ENCODE measurements at places on chromosomes 16 and 17.
A peak's percentile ranks its signal among the peaks of the same experiment; 100 is the strongest.

GRCh38 chr17:36566081-36566480 lies 21.4 kb downstream of the GGNBP2 start:
- DNase-seq, result no peak

GRCh38 chr17:29905086-29905878 lies 24.7 kb downstream of the SSH2 start:
- no peak for DNase-seq

DNA sequence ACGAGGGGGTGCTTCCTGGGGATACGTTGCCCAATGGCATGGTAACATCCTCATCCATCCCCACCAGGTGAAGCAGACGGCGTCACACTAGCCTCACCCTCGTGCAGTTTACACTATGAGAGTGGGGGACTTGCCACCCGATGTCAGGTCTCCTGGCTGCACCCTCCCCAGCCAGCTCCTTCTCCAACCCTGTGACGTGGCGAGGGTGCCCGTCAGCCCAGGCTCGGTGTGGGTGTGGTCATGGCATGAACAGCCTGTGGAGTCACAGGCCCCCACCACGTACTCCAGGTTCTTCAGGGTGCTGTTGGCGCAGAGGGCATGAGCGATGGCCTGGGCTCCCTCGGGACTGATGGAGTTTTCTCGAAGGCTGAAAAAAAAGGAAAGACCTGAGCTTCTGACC lies 28.3 kb downstream of the NLRC3 start:
- DNase-seq, result no peak

GRCh38 chr17:61361084-61361483 lies 38.6 kb upstream of the TBX2 start:
- no peak for DNase-seq

GRCh38 chr16:80033783-80034468 lies 433.4 kb upstream of the MAF start:
- DNase-seq, result no peak

- no peak for DNase-seq
These were observed 9.7 kb downstream of the CSF3 start for GRCh38 chr17:40024901-40025300.

DNA sequence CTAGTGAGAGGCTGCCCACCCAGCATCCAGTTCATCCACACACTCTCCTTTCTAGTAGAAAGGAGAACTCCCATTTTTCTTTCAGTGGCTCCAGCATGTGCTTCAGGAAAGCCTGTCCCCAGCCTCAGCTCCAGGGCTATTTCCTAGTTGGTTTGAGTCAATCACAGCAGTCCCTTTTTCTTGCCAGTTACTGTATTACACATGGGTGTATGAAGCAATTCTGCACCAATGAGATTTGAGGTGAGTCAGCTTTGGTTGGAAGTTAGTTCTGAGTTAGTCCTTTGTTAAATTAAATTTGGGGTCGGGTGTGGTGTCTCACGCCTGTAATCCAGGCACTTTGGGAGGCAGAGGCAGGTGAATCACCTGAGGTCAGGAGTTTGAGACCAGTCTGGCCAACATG lies 24.8 kb downstream of the RAD51D start:
- DNase-seq, result no peak

DNA sequence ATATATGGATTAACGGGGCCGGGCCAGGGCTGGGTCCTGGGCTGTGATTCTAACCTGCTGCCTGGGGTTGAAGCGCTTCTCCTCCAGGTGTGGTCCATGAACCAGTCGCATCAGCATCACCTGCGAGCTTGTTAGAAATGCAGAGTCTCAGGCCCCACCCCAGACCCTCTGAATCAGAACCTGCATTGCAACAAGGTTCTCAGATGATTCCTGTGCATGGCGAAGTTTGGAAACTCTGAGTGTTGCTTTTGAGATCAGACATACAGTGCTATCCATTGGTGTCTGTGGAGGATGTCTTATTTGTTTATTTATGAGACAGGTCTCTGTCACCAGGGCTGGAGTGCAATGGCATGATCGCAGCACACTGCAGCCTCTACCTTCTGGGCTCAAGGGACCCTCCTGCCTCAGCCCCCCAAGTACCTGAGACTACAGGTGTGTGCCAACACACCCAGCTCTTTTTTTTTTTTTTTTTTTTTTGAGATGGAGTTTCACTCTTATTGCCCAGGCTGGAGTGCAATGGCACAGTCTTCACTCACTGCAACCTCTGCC lies 99.8 kb downstream of the PITPNC1 start:
- no peak for DNase-seq

DNA sequence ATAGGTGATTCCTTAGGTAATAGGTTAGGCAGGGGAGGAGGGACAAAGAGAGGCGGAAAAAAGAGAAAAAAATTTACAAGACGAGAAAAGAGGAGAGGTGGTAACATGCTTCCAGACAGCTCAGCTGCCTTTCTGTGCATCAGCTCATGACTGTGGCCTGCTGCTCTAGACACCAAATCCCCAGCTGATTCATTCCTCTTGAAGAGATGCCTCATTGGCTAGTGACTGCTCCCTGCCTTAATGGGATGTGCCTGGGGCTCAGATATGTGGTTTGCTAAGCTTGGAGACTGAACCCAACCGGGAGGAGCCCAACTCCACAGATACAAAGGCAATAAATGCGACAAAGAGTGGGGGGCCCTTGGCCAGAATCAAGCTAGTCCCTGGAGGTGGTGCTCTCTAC lies 105.9 kb upstream of the FAM20A start:
- DNase-seq, result no peak

- peak; percentile 61 for DNase-seq
These were observed 7.3 kb downstream of the NT5C start for GRCh38 chr17:75124041-75124818.

GRCh38 chr17:47745037-47745380 lies 12.0 kb downstream of the TBX21 start:
- no peak for DNase-seq

DNA sequence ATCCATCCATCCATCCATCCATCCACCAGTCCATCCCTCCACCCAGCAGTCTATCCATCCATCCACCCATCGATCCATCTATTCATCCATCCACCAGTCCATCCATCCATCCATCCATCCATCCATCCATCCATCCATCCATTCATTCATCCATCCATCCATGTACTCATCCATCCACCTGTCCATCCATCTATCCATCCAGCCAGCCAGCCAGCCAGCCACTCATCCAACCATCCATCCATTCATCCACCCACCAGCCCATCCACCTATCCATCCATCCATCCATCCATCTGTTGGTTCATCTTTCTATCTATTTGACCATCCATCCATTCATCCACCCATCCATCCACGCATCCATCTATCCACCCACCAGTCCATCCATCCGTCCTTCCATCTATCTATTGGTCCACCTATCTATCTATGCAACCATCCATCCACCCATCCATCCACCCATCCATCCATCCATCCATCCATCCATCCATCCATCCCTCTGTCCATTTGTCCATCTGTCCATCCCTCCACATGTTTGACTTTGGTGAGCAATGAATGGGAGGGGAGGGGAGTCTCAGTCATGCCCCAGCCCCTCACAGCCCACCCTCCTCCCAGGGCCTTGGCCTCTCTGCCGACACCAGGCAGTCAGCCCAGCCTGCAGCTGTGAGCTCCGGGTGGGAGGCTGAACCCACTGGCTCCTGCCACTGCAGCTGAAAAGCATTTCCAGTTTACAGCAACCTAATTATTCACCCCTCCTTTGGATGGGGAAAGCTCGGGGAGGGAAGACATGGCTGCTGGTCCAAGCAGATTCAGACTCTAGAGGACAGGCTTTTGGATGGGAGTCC lies 38.1 kb upstream of the SSTR5 start:
- DNase-seq, result no peak

GRCh38 chr17:81193051-81193410 lies 27.0 kb upstream of the AATK start:
- no peak for DNase-seq

DNA sequence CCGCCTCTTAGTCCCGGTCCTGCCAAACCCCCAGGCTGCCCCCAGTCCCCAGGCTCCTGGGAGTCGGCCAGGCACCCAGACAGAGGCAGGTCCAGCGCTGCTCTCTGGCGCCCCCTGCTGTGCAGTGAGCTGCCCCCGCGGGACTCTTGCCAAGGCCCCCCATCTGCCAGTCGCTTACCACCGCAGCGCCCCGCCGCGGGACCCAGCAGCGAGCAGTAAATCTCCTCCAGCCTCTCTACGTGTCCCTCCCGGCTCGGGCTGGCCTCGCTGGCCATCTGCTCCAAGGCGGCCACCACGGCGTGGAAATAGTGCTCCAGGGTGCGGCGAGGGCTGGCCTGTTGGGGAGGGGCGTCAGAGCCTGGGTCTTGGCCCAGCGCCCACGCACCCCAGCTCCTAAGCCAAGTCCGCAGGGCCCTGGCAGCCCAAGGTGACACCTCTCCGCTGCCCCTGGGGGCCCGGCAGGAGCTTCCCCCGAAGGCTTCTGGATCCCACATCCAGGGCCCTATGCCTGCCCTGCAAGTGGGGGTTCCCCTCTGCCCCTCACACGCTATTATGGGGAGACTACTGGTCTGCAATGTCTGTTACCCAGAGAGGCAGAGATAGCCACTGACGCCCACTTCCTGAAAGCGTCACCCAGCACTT lies 33.7 kb upstream of the MFSD6L start:
- no peak for DNase-seq

- no peak for DNase-seq
These were observed 562 bp downstream of the PPL start for GRCh38 chr16:4936181-4936990.

GRCh38 chr16:12236589-12236988 lies 260.1 kb downstream of the SNX29 start:
- no peak for DNase-seq

Data from stimulated activated CD8-positive, alpha-beta memory T cell treated with anti-CD3 and anti-CD28 coated beads, Interleukin-15, amount 100 ng/mL, for 4 hours (primary cell).